ENCODE measurements at places on chromosomes 13 and 19.

- DNase-seq = peak; percentile 89
Measured at GRCh38 chr19:37655301-37655688, at the start of gene ZFP30. ZFP30 (minus strand) TSS chr19:37655465; CDS start chr19:37647822, 7,643 bp downstream.

DNA sequence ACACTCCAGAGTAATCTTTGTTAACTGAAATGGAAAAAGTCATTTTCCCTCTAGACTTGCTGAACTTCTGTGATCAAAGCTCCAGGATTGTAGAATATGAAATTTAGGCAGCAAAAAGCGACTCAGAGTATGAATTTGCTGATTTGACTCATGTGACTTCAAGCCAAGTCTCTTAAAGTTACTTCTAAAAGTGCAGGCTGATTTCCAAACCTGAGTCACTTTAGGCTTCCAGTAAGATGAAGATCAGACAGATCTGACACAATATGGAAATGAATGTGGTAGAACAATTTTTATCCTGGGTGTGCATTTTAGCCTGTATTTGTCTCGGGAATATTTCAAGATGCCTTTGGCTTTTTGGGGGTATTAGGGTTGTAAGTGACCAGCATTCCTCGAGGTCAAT lies 151.0 kb upstream of the TMTC4 start:
- no peak for DNase-seq

DNA sequence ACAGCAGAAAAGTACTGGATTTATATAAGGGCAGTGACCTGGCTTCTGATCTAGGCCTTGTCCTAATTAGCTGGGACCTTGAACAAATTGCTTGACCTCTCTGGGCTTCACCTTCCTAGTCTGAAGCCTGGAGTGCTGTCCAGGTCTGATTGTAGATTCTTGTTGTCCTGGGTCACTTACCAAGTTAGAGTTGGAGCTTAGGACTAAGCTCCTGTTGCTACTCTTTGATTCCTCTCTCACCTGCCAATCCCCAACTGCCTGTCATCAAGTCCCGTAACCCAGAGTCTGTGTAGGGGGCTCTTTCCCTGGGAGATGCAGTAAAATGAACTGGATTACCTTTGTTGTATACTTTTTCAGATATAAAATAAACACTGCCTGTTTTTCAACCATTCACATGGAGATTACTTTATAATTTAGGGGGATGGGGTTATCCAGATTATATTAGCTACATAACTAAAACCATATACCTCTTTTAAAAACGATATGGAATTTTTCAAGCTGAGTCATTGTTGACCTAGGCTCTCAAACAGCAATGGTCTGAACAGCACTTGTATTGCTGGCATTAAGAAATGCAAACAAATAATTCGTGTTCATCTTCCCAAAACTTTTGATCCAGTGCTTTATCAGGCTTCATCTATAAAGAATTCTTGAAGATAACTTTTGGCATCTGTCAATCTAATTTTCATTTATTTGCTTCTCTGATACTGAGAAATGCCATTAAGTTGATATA lies 5.8 kb downstream of the ARHGAP35 start:
- no peak for DNase-seq

DNA sequence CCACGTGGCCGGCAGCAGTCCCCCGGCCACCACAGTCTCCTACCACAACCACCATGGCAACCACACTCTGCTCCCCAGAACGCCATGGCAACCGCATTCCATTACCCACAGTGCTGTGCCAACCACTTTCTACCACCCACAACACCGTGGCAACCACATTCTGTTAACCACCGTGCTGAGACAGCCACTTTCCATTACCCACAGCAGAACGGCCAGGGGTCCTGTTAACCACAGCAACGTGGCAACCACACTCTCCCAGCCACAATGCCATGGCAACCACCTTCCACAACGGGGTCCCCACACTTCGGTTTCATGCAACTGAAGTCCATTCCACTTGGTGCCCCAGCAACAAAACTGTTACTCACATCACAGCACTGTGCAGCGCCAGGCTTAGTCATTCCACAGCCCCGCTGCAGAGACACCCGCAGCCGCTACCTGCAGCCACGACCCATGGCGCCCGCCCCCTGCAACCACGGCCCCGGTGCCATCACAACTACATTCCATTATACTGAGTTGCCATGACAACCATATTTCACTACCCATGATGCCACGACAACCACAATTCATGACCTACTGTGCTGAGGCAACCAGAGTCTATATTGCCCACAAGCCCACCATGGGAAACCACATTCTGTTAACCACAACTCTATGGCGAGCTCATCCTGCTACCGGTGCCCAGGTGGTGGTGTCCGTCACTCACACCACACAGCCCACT lies 10.0 kb downstream of the DPF1 start:
- peak; percentile 69 for DNase-seq

GRCh38 chr19:1365319-1366269 lies 18.1 kb upstream of the NDUFS7 start:
- DNase-seq = no peak

GRCh38 chr19:10615429-10616023 lies 9.8 kb upstream of the SLC44A2 start:
- DNase-seq = no peak

DNA sequence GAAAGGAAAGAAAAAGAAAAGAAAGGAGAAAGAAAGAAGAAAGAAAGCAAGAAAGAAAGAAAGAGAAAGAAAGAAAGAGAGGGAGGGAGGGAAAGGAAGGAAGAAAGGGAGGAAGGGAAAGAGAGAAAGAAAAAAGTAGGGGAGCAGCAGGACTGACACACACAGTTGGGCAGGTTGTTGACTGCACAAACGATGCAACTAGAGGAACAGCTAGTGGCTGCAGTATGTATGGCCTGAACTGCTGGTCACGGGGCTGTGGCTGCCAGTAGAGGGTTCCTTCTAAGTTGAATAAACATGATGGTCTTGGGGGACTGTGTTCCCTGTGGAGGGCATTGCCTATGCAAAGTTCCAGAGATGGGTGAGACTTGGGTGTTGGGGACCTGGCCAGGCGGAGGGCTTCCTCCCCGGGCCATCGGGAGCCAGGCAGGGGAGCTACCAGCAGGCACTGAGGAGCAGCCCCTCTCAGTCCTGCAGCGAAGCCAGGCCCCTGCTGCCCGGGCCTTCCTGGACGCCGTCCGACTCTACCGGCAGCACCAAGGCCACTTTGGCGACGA lies 16.7 kb upstream of the COLGALT1 start:
- no peak for DNase-seq

DNA sequence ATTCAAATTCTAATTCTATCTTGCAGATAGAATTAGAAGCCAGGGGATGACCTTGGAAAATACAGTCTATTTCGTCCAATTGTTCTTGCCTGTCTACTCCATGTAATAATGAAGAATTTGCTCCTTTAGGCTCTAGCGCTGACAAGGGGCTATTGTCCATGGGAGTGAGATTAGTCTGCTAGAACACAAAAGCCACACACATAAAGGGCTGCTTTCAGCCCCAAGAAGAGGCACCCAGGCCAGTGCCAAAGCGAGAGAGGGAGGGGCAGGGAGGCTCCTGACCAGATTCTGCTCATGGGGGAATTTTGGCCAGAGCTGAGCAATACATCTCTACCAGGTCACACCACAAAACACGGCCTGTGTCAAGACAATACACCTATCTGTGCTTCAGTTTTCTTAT lies 1306.9 kb downstream of the UQCRFS1 start:
- DNase-seq = no peak

- DNase-seq = no peak
Measured at GRCh38 chr19:51822946-51823345, 28.0 kb downstream of the FPR3 start.

DNA sequence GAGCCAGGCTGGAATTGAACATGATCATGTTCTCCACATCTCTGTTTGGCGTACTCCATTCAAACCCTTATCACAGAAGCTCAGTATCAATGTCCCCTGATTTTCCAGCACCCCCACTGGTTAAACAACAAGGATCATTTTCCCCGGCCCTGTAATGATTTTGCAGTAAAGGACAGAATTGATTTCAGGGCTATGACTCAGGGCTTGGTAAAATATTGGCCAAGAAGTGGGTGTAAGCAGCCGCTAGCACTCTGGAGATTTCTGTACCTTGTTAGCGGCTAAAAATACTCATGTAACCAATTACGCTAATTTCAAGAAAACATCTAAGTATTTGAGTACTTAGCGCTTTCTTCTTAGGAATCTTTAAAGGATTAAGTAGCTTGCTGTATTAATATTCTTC lies 69.5 kb upstream of the FNDC3A start:
- DNase-seq = no peak

DNA sequence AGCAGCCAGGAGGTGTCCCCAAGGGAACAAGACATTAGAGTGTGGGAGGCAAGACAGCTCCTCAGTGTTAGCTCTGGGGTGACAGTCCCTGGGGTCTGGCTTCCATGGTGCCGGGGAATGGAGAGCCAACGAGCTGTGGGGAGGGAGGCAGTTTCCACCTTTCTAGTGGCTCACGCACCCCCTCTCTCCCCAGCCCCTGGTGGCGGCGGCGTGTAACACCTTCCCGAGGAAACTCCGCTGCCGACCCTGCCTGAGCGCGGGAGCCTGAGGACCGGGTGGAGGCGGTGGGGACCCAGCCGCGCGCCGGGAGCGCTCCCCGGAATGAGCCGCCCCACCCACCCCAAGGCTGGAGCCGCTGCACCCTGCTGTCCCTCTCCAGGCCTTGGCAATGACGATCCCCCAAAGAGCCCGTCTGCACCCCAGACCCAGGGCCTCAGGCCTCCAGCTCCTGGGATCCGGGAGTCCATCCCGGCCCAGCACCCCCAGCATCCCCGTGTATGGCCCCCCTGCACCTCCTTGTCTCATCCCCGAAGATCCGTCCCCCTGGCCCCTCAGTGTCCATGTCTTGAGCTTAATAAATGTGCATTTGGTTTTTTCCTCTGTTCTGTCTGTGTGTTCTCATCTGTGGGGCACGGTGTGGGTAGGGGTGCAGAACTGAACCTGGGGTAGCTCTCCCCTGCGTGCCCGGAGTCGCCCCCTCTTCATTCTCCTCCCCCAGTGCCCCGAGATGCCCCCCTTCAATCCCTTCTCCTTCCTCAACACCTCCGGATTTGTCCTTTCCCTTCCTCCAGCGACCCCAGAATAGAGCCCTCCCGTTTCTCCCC lies 622 bp upstream of the FXYD5 start:
- peak; percentile 82 for DNase-seq
